Brain pericyte (primary cell): ENCODE measurements at places on chromosomes 5 and 9.

DNA sequence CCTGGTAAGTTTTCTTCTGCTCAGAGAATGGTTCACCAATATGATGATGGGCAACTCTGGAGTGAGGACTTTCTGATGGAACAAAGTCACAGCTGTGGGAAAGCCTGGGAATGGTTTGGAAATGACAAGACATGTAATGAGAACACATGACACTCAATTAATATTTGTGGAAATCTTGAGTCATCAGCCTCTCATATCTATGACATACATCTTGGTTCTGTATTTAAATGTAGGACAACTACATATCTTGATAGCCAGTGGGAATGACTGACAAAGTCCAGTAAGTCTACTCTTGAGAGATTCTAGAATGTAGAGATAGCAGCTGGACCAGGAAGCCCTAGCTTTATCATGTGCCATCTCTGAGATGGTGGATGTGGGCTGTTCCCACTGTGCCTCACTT, 85.5 kb downstream of the PALM2AKAP2 start:
- DNase-seq = no peak

DNA sequence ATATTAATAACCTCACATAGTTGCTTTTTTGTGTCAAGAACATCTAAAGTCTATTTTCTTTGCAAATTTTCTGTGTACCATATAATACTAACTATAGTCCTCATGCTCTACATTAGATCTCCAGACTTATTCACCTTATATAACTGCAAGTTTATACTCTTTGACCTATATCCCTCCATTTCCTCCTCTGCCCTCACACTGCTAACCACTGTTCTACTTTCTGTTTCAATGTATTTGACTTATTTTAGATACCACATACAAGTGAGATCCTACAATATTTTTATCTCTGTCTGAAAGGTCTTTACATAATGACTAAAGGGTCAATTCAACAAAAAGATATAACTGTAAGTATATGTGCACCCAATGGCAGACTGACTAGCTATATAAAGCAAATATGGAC, 789.7 kb upstream of the ZNF608 start:
- DNase-seq = no peak

DNA sequence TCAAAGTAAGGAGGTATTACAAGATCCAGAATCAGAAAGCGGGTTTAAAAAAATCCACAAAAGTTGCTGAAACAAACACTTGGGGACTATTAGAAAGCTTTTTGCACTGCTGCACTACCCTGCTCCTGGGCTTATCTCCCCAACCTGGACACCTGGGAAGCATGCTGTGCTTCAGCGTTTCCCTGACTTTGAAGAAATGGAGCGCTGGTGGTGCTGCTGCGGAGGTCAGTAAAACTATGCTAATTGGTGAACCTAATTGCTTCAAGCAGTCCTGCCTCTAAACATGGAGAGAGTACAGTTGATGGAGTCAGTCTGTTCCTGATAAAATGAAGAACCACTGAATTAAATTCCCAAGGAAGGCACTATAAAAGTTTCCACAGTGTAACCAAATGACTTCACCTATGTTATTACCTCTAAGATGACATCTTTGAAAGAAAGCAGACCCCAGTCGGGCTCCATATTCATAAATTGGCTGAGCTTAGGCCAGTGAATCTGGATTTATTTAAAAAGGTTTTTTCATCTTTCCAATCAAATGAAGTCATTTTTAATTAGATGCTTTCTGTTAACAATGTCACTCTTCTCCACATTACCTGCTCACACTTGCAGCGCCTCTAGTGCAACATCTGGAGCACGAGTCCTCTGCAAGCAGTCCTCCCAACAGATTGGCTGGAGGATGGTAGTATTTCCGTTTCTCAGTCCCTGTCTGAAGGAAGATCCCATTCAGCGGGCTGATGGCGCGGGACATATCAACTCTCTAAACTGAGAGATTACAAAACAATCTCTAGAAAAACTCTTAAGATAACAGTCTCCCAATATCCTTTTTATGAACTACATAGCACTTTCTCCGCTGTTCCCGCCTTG, 11.5 kb downstream of the NR2F1-AS1 start:
- no peak for DNase-seq

DNA sequence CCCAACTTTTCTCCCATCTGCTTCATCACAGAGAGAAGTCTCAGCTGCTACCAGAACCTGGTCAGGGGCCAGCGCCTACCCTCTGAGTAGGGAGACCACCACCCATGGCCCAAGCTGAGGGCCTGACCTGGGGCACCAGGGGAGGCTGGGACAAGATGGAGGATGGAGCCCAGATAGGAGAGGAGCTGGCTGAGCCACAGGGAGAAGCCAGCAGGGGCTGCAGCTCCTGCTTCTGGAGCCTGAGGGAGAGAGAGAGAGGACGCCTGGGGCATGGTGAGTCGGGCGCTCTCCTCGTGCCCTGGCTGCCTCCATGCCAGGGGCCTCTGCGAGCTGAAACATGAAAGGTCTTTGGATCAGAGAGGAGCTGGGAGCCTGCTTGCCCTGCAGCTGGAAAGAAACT, 1.4 kb upstream of the FOXI1 start:
- no peak for DNase-seq

GRCh38 chr5:169836835-169837536, 143.3 kb downstream of the INSYN2B start:
- DNase-seq = no peak

DNA sequence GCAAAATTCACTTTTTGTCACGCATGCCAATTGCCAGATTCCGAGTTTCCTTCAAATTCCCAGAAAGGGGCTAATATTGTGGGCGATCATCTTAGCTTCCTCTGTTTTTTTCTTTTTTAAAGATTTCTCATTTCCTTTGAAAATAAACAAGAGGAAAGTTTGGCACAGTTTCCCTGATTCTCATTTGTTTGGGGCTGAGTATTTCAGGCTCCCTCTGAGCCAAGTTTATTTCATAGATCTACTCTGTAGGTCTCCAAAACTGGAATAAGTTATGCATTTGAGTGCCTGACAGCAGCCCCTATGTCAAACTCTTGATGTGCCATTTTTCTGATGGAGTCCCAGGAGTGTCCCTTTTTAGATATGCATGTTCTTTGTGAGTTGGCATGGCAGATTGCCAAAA, 1297.2 kb upstream of the WWC1 start:
- no peak for DNase-seq

DNA sequence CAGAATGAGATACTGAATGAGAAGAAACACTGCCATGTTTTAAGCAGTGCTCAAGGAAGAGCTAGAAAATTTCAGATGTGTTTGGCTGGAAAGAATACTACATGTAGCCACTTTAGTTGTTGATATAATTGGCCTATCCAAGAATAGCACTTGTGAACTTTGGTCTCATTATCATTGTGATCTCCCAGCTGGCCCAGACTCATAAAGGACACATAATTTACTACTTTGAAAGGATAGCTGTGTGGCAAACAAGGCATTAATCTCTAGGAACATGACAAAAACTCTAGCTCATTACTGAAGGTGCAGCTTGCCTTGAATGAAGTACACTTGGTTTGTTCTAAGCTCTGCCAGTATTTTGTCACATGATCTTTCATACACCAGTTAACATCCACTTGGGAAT, 356.3 kb downstream of the CSNK1G3 start:
- DNase-seq = no peak
